NCI-H1092 (cell line): ENCODE measurements at places on chromosomes 3 and 15.

GRCh38 chr3:44923632-44924456, 49.4 kb downstream of the TGM4 start:
- DNase-seq, result no peak

DNA sequence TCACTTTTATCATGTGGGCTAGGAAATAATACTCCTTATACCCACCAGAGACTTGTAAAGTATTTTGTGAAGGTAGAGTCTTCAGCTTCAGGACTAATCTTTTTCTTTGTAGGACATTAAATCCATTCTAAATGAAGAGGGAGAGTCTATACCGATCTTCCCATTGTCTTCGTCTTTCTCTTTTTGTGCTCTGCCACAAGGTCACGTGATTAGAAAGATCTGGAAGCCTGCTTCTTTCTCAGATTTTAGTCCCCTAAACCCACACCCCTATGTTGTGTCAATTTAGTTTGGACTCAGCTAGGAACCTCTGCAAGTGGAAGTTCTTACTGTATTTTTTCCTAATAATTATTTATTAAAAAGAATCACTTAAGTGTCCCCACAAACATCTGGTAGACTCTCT, 507.3 kb downstream of the PYDC2 start:
- DNase-seq, result no peak

DNA sequence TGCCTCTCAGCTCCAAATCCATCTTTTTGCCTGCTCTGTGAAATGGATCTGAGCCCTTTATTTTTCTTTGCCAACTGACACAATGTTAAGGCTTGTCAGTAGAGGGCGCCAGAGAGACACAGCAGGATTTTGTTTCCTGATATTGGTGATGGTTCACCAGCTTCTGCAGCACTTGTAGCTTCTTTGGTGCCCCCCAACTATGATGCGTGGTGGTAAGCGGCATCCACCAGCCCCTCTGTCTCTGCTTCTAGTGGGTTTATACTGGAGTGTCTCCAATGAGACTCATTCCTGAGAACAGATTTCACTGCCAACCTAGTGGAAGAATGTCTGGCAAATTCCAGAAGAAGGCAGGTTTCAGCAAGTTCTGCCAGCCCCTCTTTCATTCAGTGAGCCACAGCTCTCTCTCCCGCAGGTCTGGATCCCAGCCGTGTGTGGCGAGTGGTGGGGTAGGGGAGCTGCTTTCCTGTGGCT, 471.9 kb upstream of the FRG2C start:
- peak; percentile 19 for DNase-seq

DNA sequence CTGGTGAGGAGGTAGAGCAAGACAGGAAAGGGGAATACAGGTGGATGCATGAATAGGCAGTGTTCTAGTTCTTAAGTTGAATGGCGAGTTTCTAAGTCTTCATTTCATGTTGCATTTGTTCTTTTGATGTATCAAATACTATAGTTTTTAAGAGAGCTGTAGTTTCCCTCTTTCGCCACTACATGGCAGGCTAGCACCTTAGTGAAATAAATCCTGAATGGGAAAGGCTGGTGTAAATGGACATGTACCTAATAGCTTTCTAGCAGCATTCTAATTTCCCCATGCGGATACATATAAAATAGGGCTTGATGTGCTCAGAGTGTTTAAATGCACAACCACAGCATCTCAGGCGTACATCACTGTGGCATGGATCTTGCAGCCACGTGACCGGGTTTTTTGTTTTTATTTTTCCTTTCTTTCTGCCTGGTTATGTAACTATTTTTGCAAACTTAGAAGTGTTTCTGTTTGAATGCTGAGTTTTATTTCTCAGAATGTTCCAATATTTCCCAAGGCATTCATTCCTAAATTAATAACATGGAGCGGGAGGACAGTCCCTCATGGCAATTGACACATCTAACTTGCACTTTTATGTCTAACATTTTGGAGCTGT, 23.5 kb upstream of the CLN6 start:
- DNase-seq, result peak; percentile 14

- DNase-seq, result no peak
These were observed 8.7 kb upstream of the P2RY12 start for GRCh38 chr3:151393146-151393830.

GRCh38 chr3:124780356-124780755, 50.1 kb downstream of the UMPS start:
- no peak for DNase-seq
